Brain pericyte (primary cell): ENCODE measurements at places on chromosomes 7 and 10.

GRCh38 chr10:66218981-66219587 is 706.8 kb upstream of the LRRTM3 start:
- DNase-seq, result no peak

DNA sequence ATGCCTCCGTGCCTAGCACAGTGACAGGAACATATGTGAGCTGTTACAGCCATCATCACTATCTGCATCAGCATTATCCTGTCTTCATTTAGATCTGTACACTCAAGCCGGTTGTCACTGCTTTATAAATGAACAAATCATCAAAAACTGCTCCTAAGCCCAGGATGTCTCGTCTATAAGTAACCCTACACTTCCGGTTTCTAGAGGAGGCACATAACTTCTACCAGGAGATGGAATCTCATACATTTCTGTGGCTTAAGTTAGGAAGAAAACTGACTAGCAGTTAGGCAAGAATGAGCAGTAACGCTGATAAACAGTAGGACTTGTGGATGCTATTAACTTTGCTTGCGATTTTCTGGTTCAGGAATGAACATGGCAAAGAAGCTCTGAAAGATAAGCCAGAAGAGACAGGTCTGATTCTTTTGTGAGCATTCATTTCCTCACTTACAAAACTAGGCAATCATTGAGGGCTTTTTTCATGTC is 1199.2 kb downstream of the SORCS3 start:
- no peak for DNase-seq

DNA sequence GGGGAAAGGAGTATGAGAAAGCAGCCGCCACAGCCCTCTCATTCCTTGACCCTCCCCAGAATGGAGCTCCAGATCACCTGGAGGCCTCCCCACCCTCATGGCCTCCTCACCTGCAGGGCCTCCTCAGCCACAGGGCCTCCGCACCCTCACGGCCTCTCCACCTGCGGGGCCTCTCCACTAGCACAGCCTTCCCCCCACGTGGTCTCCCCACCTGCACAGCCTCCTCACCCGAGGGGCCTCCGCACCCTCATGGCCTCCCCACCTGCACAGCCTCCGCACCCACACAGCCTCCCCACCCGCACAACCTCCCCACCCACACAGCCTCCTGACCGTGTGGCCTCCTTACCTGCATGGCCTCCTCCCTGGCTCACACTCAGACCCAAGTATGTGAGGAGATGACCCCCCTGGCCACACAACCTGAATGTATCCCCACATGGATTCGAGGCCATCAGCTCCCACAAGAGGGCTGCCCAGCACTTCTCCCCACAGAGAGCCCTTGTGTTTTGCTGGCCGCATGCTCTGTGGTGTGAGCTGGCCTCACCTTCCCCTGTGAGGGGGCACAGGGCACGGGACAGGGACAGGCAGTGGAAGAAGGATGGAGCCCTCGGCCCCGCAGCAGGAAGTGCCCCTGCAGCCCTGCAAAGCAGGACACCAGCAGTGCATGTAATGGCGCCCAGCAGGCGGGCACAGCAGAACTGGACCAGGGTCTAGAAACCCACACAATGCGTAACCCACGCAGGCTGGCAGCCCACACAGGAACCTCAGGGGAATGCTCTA is 3.1 kb downstream of the DIP2C start:
- DNase-seq, result no peak

- no peak for DNase-seq
Measured at GRCh38 chr7:44794331-44794730, 2.1 kb upstream of the PPIA start.

DNA sequence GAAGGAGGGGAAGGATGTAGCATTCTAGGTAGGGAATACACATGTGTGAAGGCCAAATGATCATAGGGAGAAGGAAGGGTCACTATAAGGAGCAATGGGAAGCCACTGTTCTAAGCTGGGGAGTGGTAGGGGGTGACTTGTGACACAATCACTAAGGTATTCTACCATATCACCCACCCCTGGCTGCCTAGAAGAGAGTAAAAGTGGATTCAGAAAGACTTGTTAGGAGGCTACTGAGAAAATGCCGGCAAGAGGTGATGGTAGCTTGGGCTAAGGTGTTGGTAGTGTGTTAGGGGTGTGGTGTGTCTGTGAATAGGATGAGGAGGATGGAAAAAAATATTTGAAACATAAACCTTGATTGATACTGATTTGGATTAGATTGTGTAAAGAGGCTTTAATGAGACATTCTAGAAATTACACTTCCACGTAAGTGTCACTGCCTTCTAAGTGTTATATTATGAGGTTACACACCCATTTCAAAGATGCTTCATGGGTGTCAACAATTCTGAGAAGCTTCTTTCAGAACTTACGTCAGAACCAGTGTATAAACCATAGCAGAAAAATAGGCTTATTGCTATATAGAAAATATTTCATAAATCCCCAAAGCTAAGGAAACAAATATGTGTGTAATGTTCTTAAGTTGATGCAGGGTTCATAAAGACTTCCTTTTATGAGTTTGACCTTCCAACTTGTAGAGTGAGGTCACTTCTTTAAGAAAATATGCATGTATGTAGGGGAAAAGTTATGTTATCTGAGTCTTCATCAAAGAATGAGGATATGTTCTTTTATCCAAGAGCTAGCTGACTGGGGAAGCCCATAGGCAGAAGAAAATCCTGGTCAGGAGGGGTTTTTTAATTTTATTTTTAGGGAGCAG is 5.6 kb upstream of the BPGM start:
- no peak for DNase-seq

DNA sequence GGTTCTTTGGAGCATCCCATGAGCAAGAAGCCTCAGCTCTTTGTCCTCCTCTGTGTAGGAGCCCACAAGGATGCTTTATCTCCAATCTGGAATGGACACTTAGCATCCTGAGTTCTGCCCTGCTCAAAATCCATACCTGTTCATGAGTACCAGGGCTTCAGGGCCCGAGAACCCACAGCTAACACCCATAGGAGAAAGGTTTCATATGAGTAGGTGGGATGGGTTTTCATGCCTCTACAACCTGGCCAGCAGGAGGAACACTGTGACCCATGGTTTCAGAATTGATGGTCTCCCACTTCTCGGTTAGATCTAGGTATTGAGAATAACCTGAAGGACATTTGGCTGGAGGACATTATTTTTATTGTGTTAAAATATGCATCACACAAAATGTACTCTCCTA is 57.8 kb downstream of the TBXAS1 start:
- no peak for DNase-seq
